Left lobe of liver (tissue), 2 donors: ENCODE measurements at places on chromosomes 4 and X.

- no peak for DNase-seq
These were observed 1112.5 kb downstream of the TECRL start for GRCh38 chr4:63296773-63297172.

- no peak for DNase-seq
These were observed 207.6 kb downstream of the NAF1 start for GRCh38 chr4:162959046-162959445.

DNA sequence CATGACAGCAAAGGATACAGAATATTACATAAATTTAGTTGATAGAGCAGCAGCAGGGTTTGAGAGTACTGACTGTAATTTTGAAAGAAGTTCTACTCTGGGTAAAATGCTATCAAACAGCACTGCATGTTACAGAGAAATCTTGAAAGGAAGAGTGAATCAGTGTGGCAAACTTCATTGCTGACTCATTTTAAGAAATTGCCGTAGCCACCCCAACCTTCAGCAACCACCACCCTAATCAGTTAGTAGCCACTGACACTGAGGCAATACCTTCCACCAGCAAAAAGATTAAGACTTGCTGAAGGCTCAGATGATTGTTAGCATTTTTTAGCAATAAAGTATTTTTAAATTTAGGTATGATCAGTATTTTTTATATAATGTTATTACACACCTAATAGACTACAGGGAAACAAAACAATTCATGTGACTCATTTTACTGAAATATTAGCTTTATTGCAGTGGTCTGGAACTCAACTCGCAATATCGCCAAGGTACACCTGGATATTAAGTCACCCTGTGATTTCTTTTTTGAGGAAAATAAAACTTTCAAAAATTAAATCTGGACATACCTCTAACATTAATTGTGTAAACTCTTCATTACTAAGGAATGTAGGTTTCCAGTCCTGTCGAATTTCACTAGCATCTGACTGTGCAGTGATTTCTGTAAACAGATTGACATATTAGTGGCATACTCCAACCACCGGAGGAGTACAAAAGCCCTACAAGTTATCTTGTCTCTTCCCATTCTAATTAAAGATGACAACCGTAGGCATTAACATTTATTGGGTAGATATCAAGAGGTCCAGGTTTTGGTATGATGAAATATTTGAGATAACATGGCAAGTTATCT lies 71.1 kb downstream of the CLOCK start:
- no peak for DNase-seq

- no peak for DNase-seq
These were observed 12.8 kb downstream of the DCUN1D4 start for GRCh38 chr4:51855751-51856150.

GRCh38 chr4:122577808-122578781 lies 42.8 kb downstream of the IL21 start:
- no peak for DNase-seq

DNA sequence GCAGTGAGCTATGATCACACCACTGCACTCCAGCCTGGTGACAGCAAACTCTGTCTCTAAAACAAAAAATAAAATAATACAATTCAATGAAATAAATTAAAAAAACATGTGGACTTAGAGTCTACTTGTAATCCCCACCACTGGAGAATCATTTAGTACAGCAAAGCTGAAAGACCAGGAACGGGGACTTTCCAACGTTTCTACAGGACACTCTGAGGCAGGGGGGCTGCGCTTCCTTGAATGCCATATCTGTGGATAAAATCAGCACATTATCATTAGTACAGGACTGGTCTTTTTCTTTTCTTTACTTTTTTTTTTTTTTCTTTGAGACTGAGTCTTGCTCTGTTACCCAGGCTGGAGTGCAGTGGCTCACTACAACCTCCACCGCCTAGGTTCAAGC lies 124.8 kb downstream of the MXRA5 start:
- no peak for DNase-seq

DNA sequence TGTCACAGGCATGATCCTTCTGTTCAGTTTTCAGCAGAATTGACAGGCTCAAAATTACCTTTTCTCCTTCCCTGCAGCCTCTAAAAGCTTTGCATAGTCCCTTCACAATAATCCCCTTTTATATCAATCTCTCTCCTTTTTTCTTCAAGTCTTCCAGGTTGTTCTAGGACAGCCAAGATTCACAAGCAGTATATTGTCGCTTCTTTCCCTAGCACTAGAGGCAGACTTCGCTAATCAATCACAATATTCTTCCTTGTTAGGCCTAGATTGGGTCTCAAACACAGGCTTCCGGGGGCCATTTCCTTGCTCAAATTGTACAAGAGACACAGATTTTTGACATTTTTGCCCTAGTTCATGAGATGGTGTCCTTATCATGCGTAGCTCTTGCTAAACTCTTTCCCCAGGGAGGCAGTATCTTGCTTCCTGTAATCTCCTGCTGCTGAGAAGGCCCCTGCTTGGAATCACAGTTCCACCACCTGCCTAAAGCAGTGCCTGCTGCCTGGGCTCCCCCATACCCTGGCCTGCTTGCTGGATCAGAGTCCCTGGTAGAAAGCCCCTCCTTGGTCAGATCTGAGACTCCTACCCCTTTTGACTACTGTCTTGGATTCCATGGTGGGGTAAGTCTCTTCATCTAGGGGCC lies 57.3 kb downstream of the DMP1 start:
- no peak for DNase-seq
